Fibroblast of lung (primary cell): ENCODE measurements at places on chromosomes 11 and 22. TPM values are rescaled to one million over a fixed set of nuclear protein-coding genes. Genes with fewer than 3 reads are reported as not detected.

The LARGE2 gene
- not detected in 2 replicates for polyA plus RNA-seq

The FOSL1 gene
- 3.5 and 26.9 TPM in 2 replicates for polyA plus RNA-seq

The TRMU gene
- polyA plus RNA-seq, result 18.4 and 21.9 TPM in 2 replicates

The CYP2D6 gene
- 0.06 and 0.09 TPM in 2 replicates for polyA plus RNA-seq

The TPBGL gene
- polyA plus RNA-seq, result not detected in 2 replicates

The DNAJB7 gene
- not detected in 2 replicates for polyA plus RNA-seq

The MYOD1 gene
- not detected in 2 replicates for polyA plus RNA-seq

The NRXN2 gene
- 0.75 TPM in 1 of 2 replicates, not detected in the other for polyA plus RNA-seq
